ENCODE measurements at places on chromosomes 16 and 17.
A peak's percentile ranks its signal among the peaks of the same experiment; 100 is the strongest.

GRCh38 chr17:72719206-72719577 is 373.3 kb downstream of the SLC39A11 start:
- DNase-seq = no peak

DNA sequence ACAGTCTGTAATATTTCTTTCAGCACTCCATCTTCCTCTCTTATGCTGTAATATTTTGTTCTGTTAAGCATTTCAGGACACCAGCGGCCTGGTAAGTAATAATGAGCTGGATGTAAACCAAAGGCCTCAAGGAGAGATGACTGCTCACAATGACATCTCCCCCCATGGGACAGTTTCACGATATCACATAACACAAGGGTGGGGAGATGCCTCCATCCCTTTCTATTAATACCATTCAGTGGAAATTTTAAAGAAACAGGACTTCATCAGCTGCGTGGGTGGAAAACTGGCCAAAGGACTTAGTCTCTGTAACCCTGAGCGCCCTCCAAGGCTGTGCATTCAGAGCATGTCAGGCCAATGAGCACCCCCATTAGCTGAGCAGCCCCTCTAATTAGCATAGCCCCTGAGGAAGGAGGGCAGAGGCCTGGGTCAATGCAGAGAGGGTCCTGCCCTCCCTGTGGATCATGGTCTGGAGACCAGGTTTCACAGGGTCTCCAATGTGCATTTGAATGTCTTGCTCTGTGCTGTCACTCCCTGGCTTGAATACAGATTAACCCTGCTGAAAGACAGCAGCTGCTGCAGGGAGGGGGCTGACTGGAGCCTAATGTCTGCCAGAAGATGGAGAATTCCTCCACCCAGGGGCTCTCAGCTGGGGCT is 156.4 kb downstream of the HS3ST2 start:
- DNase-seq = no peak

GRCh38 chr16:30741461-30741914 is 6.7 kb upstream of the PHKG2 start:
- no peak for DNase-seq

- DNase-seq = no peak
These were observed 53.0 kb downstream of the NFAT5 start for GRCh38 chr16:69618721-69619120.

DNA sequence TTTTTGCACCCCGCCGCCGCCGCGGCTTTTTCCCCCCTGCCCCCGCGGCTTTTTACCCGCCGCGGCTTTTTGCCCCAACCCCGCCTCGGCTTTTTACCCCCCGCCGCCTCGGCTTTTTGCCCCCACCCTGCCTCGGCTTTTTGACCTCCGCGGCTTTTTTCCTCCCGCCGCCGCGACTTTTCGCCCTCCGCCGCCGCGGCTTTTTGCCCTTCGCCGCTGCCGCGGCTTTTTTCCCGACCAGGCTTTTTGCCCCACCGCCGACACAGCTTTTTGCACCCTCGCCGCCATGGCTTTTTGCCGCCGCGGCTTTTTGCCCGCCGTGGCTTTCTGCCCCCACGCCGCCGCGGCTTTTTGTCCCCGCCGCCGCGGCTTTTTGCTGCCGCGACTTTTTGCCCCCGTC is 137.0 kb upstream of the TP53TG3D start:
- DNase-seq = no peak

DNA sequence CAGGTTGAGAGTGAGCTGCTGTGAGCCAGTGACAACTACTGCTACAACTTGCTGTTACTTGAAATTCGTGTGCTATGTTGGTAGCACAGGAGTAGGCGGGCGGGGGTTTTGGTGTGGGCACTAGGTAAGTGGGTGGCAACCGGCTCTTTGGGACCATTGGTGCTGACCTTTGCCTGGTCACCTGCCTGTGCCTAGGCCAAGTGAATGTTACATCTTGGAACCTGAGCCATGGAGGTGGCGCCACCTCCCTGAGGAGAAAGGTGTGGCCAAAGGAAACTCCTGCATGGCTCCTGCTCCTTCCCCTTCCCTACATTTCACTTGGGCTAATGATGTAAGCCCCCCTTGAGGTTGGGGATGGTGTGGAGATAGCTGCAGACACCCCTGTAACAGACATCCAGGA is 25.4 kb upstream of the ARHGAP23 start:
- no peak for DNase-seq

- no peak for DNase-seq
These were observed 18.9 kb upstream of the C17orf58 start for GRCh38 chr17:68015081-68015723.

GRCh38 chr17:76948726-76949342 is 80.6 kb downstream of the MGAT5B start:
- DNase-seq = no peak

DNA sequence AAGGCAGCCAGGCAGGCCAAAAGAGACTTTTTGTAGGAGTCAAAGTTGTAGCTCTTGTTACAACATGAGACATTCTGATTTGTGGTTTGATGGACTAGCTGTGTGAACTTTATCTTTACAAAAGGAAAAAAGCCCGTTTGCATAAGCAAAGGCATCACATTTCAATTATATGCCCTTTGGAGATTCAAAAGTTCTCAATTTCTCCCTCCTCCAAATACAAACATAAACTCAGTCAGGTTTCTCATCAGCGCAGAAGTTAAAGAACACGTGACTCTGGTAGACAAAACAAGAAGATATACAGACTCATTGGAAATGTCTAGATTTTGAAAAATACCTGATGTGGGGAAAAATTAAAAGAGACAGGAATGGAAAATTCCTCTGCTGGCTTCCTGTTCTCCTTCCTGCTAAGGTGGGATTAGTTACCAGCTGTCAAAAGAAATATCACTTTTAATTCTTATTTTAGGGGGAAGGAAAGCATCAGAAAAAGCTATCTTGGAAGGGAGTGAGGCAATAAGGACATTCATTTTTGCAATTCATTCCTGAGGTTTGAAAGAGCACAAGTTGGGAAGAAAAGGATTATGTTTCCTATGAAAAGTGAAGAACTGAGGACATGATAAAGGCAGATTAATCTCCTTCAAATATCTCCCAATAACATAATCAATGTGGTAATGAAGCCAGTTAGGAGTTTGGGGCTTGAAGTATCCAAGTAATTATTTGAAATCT is 4.6 kb upstream of the KCNJ16 start:
- DNase-seq = no peak

DNA sequence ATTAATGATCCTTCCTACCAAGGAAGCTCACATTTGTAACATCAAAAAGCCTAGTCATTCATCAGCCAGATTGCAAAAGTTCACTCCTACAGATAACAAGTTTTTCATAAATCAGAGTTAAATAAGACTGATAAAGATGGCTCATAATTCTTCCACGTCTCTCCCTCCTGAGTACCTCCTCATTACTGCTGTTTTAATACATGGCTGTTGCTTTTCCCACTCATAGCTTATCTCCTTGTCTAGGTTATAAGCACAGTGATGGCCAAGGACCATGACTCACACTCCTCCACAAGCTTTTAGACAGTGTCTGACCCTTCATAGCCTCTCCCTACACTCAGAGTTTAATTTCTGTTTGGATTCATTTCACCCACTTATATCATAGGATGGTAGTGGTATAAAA is 100.9 kb upstream of the MON1B start:
- no peak for DNase-seq

DNA sequence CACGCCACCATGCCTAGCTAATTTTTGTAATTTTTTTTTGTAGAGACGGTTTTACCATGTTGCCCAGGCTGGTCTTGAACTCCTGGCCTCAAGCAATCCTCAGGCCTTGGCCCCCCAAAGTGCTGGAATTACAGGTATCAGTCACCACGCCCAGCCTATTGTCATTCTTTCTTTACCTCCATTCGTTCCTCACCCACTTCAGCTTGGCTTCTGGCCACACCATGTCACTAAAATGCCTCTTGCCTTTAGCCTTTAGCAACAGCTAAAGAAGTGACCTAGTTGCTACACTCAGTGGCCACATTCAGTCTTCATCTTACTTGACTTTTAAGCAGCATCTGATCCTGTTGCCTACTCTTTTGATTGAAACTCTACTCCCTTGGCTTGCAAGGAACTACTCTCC is 3.6 kb upstream of the LRRC75A start:
- DNase-seq = no peak

DNA sequence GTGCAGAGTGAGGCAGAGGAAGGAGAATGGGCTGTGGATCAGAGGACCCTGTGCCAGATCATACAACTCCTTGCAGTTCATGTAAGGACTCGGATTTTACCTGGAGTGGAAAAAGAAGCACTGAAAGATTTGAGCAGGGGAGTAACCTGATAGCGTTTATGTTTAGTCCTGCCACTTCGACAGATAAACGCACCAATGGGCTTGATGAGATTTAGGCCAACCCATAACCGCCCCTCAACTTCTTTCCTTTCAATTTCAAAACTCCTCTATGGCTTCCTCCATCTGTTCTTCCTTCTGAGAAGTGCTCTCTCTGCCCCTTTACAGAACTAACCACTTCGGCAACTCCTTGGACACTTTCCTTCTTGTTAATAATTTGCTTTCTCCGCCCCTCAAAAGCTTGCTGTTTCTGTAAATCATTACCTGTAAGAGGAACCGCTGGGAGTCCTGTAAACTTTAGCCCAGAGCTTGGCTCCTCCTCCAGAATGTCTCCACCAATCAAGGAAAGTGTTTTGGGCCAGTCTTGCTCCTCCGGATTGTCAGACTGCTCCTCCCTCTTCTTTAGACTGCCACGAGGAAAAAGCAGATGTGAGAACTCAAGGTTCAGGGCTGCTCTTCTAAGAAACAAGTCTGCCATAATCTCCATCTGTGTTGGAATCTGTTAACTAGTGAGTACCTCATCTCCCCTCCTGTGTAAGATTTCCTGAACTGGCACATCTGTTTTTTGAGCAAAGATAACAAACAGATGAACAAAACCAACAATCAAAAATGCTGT is at the start of gene ACSM3:
Gene ACSM3, plus strand, starts transcription at position 554 of the 772 bp plus-strand sequence. CDS start 6,021 bp downstream, outside the sequence.
- peak; percentile 75 for DNase-seq

DNA sequence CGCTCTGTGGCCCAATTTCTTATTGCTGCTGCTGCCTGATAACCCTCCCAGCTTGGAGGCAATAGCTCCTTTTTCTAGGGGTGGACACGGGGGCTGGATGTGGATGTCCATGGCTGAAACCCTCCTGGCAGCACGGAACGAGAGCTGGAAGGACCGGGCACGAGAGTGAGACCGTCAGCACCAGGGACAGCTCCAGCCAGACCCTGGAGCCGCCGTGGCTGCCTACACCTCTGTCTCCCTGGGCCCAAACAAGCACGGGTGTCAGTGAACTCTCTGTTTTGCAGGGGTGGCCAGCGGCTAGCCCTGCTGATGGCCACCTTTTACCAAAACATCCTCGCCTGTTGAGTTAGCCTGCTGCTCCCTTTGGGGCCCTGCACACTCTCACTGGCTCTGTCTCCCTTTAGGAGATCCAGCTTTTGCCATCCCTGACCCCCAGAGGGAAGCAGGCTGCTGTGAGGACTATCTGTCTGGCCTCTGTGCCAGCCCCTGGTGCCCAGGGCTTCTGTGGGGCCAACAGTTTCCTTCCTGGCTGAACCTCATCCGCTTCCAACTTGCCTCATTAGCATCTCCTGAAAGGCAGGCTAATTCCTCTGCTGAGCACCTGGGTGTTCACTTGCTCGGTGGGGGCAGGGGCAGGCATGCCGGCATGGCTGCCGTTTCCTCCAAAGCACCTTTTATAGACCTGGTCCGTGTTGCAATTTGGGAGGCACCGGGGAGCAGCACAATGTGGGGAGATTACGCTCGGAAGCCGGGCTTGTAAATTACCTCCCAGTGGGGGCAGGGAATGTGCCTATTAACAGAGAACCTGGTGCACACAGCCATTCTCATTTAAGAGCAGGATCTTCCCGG is 118.1 kb downstream of the ENGASE start:
- no peak for DNase-seq

DNA sequence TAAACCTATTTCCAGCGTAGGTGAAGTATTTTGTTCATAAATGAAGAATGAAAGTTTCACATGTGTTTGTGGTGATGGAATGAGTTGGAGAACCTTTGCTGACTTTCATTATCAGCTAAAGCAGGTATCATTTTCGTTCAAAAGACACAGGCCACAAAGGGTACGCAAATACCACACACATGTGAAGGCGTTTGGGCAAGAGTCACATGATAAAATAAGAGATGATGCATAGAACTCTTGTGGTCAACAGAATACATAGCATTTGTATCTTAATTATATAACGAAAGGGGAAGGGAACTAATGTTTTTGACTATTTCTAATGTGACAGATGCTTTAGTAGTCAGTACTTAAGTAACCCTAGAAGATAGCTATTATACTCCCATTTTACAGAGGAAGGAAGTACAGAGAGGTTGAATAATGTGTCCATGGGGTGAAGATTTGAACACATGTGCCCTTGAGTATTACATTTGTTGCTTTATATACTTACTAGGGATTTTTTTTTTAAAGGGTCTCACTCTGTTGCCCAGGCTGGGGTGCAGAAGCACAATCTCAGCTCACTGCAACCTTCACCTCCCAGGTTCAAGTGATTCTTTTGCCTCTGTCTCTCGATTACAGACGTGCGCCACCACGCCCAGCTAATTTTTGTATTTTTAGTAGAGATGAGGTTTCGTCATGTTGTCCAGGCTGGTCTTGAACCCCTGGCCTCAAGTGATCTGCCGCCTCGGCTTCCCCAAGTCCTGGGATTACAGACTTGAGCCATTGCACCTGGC is 4.8 kb downstream of the RPA1 start:
- peak; percentile 85 for DNase-seq

- DNase-seq = no peak
These were observed 8.1 kb downstream of the SLC43A2 start for GRCh38 chr17:1620486-1620885.

DNA sequence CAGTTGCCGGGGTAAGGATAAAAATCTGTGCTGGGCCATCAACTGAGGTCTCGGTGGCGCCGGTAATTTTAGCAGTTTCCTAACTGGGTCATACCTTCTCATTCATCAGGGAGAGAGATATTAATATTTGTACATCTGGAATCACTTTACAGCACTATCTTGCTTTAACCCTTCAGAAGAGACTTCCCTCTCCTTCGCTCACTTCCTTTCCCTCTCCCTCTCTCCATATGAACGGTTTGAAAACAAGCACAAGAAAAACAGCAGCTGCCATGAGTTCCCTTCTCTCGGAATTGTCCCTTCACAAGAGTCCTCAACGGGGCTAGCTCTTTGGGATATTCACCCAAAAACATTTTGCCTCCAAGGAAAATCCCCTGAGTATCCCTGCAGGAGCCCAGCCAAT is 144.3 kb upstream of the NOG start:
- no peak for DNase-seq

GRCh38 chr16:22665048-22665797 is 148.7 kb upstream of the HS3ST2 start:
- DNase-seq = no peak
